ENCODE measurements at places on chromosomes 6 and 20.

DNA sequence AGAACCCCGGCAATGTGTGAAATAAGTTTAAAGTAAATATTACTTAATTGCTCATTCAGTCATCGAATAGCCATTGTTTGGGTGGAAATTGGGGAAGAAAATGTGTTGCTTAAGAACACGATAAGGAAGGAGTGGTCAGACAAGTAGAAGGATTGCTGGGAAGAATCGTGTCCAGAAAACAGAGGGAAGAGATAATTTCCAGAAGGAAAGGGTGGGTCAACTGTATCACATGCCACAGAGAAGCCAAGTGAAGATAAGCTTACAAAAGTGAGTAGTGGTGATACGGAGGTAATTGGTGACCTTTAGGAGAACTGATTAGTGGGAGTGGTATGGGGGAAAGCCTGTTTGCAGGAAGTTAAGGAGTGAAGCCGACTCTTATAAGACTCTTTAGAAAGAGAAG is 306.2 kb downstream of the SOX4 start:
- DNase-seq = no peak

- no peak for DNase-seq
Measured at GRCh38 chr6:164756142-164756541, 553.3 kb downstream of the C6orf118 start.

DNA sequence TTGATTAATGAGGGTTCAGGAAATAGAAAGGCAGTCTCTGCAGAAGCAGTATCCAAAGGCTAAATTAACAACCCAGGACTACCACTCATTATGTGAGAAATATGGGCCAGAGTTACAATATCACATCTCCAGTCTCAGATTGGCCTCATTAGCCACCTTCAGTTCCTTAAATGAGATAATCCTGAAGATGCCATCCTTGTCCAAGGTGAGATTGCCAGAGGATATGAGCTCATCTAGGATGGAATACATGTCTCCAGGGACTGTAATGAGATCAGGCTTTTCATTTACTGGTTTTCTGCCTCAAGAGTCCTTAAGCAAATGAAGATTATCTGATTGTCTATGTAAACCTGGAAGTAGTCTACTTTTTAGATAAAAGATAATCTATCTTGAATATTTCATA is 196.3 kb downstream of the FUT9 start:
- no peak for DNase-seq

DNA sequence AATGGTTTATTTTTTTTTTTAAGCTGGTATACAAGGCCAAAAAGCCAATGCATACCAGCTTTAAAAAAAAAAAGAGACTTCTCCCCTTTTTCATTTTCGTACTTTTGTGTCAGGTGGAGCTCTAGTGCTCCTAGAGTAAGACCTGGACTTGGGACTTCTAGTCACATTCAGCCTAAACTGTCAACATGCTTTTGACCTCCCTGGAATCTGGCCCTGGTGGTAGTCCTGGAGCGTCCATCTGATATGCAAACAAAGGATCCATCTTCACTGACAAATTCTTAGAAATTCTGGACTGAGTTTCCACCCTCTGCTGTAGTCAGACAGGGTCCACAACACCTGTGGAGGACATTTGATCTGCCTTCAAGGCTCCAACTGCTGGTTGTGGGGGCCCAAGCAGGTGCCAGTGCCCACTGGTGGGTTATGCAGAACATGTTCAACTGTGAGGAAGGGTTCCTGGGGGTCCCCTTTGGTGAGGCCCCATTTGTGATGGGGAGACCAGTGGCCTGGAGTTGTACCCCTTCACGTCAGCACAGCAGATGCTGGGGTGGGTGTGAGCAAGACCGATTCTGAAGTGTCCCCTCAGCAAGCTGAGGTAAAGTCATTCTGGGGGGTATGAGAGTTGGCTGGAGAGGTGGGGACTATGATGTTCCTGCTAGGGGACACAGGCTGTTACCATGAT is 12.6 kb upstream of the PCMTD2 start:
- no peak for DNase-seq

DNA sequence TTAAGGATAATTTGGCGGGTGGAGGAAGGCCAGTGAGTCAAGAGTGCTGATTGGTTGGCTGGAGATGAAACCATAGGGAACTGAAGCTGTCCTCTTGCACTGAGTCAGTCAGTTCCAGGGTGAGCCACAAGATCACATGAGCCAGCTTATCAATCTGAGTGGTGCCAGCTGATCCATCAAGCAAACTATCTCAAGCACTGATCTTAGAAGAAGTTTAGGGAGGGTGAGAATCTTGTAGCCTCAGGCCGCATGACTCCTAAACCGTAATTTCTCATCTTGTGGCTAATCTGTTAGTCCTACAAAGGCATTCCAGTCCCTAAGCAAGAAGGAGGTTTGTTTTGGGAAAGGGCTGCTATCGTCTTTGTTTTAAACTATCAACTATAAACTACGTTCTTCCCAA is 954.3 kb downstream of the KIF16B start:
- DNase-seq = no peak

- peak; percentile 77 for DNase-seq
Measured at GRCh38 chr6:129936329-129937165, 75.4 kb upstream of the TMEM244 start.
